ENCODE measurements at places on chromosomes 7 and 10. TPM values are rescaled to one million over a fixed set of nuclear protein-coding genes. Genes with fewer than 3 reads are reported as not detected.
A peak's percentile ranks its signal among the peaks of the same experiment; 100 is the strongest.

GRCh38 chr7:105990727-105991453 lies 27.8 kb downstream of the CDHR3 start:
- no peak for DNase-seq

- peak; percentile 42 for DNase-seq
Observed at GRCh38 chr7:151085691-151086620, at the start of gene AGAP3. AGAP3 (plus strand) TSS chr7:151086475; CDS start chr7:151086742, 267 bp downstream.

DNA sequence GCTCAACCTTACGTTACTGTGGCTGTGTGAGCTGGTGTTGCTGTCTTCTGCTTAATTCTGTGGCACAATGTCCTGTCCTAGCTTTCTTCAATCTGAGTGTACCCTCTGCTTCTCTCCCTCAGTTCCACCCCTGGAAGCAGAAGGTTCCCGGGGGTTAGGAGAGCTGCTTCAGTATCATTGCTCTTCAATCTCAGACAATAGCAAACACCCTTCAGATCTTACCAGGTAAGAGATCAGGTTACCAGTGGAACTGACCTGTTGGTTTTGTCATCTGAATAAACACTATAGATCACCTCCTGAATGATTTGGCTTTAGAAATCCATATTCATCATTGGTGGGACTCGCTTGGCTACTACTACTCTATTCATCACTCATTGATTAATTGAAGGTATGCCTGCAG lies 48.4 kb downstream of the DNAJB9 start:
- DNase-seq: no peak

- DNase-seq: no peak
Observed at GRCh38 chr10:47094636-47095035, 183.4 kb downstream of the PTPN20 start.

GRCh38 chr7:1120791-1121190 lies 32.9 kb downstream of the GPER1 start:
- DNase-seq: no peak

GRCh38 chr7:130223646-130224045 lies 16.0 kb downstream of the SSMEM1 start:
- no peak for DNase-seq

DNA sequence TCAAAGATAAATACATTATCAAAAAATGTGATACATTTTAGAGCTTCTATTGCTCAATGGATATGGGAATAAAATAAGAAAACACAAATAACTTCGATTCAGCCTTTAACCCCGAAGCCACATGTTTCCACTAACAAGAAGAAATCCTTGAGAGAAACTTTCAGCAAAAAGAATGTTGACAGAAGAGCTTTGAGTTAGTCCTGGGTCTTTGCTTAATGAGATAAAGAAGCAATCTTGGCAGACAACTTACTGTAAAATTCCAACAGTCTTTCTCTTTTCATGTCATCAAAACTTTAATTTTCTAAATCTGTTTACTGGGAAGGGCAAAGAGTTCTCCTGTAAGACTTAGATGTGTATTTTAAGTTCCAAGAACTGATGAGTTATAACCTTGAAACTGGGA lies 810.2 kb downstream of the CNTNAP2 start:
- no peak for DNase-seq

DNA sequence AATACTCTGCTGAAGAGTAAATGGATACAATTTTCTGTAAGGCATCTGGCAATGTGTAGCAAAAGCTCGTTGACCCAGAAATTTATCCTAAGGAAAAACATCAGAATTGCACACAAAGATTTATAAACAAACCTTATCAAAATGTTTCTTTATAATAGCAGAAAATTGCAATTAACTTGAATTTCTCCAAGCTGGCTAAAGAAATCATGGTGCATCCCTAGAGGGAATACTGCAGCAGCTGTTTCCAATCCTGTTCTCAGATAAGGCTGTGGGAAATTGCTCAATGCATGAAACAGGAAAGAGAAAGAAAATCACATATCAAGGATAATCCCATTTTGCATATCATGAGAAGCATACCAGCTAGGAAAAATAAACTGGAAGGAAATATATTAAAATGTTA lies 18.7 kb downstream of the TACR2 start:
- no peak for DNase-seq

DNA sequence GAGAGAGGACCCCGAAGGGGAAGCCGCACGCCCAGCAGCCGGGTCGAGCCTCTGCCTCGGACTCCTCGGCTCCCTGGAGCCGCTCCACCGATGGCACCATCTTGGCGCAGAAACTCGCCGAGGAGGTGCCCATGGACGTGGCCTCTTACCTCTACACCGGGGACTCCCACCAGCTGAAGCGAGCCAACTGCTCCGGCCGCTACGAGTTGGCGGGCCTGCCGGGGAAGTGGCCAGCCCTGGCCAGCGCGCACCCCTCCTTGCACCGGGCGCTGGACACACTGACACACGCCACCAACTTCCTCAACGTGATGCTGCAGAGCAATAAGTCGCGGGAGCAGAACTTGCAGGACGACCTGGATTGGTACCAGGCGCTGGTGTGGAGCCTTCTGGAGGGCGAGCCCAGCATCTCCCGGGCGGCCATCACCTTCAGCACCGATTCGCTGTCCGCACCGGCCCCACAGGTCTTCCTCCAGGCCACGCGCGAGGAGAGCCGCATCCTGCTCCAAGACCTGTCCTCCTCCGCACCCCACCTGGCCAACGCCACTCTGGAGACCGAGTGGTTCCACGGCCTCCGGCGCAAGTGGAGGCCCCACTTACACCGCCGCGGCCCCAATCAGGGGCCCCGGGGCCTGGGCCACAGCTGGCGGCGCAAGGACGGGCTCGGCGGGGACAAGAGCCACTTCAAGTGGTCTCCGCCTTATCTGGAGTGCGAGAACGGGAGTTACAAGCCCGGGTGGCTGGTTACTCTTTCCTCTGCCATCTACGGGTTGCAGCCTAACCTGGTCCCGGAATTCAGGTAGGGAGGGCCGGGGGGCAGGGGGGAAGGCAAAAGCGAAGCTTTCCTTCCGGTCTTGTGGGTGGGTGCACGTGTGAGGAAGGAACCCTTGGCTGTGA lies 973 bp downstream of the GPR158 start:
- peak; percentile 6 for DNase-seq

- DNase-seq: no peak
Observed at GRCh38 chr10:2263561-2263960, 526.2 kb upstream of the ADARB2 start.

DNA sequence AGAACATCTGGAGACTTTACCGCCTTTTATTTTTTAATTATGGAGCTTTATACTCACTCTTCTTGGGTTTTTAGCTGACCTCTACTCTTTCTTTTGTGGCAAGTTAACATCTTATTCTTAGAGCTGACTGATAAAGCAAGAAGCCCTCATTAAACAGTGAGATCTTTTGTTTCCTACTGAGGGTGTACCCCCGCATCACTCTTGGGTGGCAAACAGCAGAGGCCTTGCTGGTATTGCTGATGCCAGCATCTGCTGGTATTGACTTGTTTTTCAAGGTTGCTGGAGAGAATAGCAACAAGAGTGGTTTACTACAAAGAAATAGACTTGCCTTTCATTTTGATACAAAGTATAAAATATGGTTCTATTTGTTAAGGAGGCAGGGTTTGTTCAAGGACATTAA lies 154.7 kb downstream of the ARID5B start:
- DNase-seq: no peak

GRCh38 chr7:156897673-156898072 lies 4.7 kb upstream of the LMBR1 start:
- no peak for DNase-seq

DNA sequence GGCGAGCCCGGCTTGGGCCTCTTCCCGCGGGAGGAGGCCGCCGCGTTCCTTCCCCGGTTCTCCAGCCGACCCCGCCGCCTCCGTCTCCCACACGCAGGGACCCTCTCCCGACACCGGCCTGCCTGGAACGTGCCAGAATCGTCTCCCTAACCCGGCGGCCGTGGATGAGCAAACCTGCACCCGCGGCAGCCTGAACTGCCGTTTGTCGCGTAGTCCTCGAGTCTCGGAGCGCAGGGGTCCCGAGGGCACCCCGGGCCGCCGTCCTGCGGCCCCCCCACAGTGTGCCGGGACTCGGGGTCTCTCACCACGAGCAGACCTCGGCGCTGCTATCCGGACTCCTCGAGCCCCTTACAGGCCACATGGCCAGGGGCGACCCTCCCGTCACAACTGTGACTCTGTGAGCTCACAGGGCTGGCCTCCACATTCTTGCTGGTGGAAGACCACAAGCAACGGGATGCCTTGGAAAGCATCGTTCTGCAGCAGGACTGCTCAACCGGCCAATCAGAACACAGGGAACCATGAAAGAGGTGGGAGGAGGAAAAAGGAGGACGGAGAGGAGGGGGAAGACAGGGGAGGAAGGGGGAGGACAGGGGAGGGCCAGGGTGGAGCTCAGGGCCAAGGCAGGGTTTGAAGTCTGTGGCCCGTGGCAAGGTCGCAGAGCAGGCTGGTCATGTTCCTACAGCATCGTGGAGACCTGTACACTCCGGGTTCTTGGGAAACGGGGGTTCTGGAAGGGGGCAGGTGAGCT lies 276.9 kb downstream of the DNAJB6 start:
- no peak for DNase-seq

DNA sequence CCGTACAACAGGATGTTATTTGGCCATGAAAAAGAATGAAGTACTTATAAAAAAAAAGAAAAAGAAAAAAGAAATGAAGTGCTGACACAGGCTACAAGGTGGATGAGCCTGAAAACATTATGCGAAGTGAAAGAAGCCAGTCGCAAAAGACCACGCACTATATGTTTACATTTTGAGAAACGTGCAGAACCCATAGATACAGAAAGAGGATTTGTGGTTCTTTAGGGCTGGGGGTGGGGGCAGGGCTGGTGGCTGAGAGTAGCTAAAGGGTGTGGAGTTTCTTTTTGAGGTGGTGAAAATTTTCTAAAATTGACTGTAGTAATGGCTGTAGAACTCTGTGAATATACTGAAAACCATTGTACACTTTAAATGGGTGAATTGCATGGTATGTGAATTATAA lies 86.0 kb upstream of the FAM20C start:
- no peak for DNase-seq

DNA sequence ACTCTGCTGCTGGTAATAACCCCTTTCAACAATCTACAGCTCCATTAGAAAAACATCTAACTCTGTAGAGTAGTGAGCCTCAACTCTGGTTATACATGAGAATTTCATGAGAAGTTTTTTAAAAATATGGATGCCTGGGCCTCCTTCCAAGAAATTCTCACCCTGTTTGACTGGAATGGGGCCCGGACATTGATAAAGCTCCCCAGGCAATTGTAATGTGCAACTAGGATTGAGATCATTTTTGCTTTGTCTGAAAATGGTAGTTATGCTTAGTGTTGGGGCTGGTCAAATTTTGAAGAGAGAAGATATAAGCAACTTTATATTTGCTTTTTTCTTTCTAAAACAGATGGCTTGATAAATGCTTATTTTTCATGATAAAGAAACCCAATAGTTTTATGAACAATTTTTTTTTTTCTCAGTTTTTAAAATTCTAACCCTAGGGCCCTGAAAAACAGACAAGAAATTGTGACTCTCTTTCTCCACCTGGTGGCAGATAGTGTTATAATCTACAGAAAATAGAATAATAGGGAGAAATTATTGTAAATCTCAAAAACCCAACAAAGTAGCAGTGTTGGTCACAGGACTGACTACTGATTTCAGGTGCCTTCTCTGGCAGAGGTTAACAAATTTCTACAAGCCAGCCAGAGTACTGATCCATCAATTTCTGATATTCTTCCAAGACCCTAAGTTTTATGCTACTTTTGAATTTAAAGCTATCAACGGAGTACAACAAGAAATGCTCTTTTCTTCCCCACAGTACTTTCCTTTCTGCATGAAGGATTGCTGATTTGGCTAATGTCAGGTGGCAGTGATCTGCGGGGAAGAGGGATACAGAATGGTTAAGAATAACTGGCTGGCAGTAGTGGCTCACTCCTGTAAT lies 174.8 kb downstream of the DKK1 start:
- DNase-seq: peak; percentile 58

DNA sequence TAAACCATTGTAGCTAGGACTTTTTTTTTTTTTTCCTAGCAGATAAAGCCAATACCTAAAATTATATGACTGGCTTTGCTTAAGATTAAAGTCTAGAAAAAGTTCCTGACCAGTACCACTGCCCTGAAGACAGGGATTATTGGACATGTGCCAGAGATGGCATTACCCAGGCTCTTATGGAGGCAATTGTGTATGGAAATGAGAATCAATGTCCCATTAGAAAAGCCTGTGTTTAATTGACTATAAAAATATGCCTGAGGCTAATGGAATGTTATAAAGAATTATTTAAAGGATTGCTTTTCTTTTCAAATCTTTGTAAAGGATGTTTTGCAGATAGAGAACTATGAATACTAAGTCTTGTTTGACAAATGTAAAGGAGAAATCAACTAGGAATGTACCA lies 196.7 kb downstream of the ANK3 start:
- no peak for DNase-seq

DNA sequence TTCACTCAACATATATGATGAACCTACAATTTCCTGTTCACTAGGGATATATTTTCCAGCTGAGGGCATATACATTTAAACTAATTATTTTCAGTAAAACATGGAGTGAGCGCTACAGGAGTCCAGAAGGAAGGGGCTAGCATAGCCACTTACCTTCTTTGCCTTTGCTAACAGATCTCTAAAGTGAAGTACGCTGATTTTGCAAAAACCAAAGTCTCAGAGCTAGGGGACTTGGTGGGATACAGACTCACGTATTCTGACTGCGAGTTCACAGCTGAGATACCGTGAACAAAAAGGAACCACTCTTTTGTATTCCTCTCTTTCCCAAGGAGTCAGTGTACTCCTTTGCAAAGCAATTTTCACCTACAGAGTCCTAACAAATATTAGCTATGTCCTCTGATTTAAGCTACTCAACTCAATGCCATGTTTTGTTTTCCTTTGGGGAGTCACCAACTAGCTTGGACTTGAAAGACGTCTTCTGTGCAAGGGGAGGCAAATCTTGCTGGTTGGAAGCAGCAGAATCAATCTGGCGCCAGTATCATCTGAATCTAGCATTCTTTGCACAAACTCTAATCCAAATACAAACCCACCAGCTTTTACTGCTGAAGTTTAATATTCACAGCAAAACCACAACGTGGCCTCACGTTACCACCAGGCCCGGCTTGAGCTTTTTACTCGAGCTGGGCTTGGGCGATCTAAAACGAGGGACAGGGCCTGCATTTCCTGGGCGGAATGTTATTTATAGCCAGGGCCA lies 657 bp downstream of the CDNF start:
- no peak for DNase-seq

DNA sequence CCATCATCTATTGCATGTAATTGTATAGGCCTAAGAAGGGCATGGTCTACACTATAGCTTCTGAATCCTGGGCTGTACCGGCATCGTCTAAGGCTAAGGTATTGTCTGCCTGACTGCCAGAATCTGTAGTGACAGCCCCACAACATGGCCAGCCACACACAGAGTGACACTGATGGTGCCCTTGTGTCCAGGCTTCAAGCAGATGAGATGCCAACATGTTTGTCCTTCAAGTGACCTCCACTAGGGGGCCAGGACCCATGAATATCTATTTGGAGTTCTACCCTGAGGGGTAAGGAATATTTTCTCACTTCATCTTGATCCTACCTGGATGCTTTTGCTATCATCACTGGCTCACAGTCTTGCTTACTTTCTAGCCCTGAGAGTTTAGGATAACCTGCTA lies 1.5 kb downstream of the CYP3A7 start:
- DNase-seq: no peak

The HTR7 gene
- 0.13 TPM for total RNA-seq

The PTPN20 gene
- 0.76 TPM for total RNA-seq

The CHN2 gene
- total RNA-seq: 0.63 TPM

The PBLD gene
- 4.8 TPM for total RNA-seq

The HHEX gene
- 36.8 TPM for total RNA-seq

The ZNF479 gene
- total RNA-seq: not detected

The SPDYE3 gene
- total RNA-seq: not detected

The GPNMB gene
- total RNA-seq: not detected

The UTF1 gene
- not detected for total RNA-seq

The PPP1R3A gene
- total RNA-seq: not detected

The CPED1 gene
- total RNA-seq: 1.0 TPM

The DOCK1 gene
- 69.3 TPM for total RNA-seq

The FBXO24 gene
- 0.25 TPM for total RNA-seq

The CACNB2 gene
- under 0.01 TPM for total RNA-seq
